ENCODE measurements at places on chromosomes 11 and 22.

- no peak for DNase-seq
Observed at GRCh38 chr11:12266943-12267342, 110.4 kb upstream of the PARVA start.

- DNase-seq: no peak
Observed at GRCh38 chr11:90775567-90776165, 552.8 kb upstream of the CHORDC1 start.

GRCh38 chr22:27719535-27720227 lies 81.9 kb downstream of the MN1 start:
- no peak for DNase-seq

- no peak for DNase-seq
Observed at GRCh38 chr11:115054570-115055538, 376.5 kb downstream of the NXPE2 start.

DNA sequence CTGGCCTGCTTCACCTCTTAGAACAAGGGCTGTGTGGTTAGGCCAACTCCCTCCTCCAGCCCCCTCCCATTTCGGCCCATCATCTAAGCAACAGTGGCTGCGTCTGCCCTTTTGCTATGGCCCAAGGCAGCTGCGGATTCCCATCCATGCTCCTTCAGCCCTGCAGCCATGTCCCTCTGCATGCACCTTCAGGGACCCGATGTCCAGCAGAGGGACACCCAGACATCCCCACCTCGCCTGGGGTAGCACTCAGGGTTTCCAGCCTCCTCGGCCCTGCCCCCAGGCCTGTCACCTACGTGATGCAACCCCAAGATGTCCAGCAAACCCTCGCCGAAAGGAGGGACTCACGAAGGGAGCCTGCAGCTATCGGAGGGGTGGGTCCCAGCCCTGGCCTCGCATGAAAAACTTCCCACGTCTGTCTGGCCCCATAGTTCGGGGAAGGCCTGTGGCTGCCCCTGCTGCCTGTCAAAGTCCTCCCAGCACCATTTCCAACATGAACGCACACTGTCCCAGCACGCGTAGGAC lies 194.4 kb downstream of the CTTN start:
- DNase-seq: no peak

DNA sequence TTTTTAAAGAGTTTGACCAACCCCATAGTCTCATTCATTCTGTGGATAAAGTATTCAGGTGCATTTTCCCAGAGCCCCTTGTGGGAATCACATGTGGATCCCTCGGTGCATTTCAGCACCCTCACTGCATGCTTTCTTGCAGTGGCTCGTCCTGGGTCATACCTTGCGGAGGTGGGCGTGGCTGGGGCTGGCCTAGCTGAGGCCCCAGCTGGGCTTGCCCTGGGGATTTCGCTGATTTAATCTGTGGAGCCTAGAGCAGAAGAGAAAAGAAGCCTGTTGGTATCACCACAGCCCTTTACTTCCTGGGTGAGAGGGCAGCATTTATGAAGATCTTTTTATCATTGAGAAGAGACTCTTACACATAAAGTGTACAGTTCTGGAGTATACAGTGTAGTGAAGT lies 53.1 kb downstream of the FBXO7 start:
- DNase-seq: peak; percentile 31

DNA sequence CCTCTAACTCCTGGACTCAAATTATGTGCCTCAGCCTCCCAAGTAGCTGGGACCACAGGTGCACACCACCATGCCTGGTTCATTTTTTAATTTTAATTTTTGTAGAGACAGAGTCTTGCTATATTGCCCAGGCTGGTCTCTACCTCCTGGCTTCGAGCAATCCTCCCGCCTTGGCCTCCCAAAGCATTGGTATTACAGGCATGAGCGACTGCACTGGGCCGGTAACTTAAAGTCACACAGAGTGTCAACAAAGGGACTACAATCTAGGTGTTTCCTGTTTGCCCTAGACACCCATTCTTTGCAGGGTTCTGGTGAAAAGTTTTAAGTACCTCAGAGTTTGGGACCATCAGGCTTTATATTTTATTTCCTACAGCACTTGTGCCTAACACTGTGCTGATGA lies 8.4 kb downstream of the UVRAG start:
- no peak for DNase-seq

GRCh38 chr11:72924568-72925190 lies 110.5 kb downstream of the ATG16L2 start:
- no peak for DNase-seq

DNA sequence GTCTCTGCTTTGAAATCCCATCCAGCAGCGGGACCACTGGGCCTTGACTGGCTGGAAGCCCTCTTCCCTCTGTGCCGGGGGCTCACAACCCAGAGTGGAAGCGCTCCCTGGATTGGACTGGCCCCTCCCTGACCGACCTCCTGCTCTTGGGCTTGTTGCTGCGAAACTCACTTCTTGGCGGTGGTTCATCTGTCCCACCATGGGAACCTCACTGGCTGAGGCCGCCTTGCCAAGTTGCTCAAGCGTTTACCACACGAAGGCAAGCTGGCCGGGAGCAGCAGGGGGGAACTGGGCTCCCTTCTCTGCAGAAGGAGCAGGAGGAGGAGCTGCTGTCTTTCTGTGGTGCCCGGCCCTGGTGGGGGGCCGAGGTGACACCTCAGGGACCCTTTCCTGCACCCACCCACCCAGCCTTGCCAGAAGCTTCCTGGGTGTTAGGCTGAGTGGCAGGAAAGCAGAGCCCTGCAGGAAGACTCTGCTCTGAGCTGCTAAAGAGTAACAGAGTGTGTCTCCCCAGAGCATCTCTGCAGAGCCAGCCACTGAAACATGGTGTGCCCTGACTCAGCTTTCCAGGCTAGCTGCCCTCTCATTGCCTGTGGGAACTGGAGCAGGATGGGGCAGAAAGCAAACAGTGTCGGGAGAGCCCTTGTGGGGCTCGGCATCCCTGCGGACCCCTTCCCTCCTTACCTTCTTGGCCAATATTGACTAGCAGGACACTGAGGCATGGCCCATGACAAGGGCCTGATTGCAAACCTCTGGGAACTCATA lies 88.5 kb upstream of the ALX4 start:
- no peak for DNase-seq

- DNase-seq: no peak
Observed at GRCh38 chr11:48169717-48170116, 46.9 kb upstream of the OR4B1 start.

DNA sequence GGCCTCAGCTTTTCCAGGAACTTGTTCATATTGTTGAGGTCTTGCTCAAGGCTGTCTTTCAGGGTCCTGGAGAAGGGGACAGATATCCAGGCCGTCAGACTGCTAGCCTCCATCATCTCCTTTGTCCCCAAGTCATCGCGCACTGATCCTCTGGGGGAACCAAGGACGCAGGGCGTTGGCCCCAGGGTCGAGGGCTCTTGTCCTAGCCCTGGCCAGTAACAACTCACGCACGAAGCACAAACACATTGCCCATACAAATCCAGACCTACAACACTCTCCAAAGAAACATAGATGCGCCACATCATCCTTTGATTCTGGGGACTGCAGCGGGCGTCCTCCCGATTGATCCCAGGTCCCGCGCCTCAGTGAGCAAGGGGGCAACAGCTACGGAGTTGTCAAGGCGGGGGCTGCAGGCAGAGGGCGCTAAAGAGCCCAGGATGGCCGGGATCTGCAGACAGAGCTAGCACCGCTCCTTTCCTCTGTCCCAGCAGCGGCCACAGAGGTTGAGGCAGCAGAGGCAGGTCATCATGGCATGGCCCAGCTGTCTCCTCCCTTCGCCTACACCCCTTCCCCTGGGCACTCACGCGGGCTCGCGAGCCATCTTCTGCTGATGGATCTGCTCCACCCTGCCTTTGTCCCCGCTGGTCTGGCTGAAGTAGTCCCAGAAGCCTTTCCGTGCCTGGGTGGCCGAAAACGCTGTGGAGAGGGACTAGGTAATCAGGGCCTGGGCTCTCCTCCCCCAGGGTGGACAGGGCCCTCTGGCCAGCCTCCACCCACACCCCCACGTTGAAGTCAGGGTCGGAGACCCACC lies 472 bp downstream of the APOA5 start:
- peak; percentile 87 for DNase-seq

- no peak for DNase-seq
Observed at GRCh38 chr22:23278883-23279675, 98.8 kb downstream of the BCR start.

- DNase-seq: peak; percentile 85
Observed at GRCh38 chr11:58579192-58580129, 598 bp downstream of the ZFP91 start.

DNA sequence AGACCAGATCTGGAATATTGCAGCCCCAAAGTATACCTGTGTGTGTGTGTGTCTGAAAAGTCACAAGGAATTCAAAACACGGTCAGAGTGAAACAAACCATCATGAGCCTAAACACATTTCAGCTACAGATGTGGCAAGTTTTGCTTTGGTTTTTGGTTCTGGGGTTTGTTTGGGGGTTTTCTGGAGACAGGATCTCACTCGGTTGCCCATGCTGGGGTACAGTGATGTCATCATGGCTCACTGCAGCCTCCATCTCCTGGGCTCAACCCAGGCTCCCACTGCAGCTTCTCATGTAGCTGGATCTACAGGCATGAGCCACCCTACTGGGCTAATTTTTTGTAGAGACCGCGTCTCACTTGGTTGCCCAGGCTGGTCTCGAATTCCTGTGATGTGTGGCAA lies 41.4 kb upstream of the PHF21A start:
- DNase-seq: no peak

GRCh38 chr11:42255906-42256305 lies 796.5 kb upstream of the LRRC4C start:
- DNase-seq: no peak

- no peak for DNase-seq
Observed at GRCh38 chr22:34886391-34886790, 179.6 kb upstream of the ISX start.

DNA sequence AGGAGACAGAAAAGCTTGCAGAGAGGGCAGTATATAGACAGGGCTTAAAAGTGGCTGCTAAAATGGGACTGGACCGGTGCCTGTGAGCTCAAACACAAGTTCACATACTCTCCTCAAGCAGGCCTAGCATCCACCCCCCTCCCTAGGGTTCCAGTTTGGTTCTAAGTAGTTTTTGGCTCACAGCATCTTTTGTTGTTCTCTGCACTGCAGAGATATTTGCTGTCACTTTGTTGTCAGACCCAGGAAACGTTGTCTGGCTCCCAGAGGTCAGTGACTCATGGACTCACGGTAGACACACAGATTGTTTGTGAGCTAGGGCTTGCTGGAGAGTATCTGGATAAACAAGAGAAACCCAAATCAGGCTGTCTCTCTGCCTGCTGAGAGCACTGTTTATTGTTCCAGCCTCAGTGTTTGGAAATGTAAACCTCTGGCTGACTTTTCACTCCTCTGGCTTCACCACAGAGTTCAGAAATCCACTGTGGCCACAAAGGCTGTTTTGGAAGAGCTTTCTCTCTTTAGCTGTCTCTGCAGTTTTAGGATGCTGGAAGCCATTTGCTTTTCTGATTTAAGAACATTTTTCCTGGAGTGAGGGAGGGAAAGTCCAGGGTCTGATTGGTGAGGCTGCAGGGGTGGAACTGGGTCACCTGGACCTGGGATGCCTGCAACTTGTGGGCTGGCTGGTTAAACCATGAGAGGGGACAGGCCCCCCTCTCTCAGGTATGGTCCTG lies 303.7 kb upstream of the PLET1 start:
- no peak for DNase-seq

DNA sequence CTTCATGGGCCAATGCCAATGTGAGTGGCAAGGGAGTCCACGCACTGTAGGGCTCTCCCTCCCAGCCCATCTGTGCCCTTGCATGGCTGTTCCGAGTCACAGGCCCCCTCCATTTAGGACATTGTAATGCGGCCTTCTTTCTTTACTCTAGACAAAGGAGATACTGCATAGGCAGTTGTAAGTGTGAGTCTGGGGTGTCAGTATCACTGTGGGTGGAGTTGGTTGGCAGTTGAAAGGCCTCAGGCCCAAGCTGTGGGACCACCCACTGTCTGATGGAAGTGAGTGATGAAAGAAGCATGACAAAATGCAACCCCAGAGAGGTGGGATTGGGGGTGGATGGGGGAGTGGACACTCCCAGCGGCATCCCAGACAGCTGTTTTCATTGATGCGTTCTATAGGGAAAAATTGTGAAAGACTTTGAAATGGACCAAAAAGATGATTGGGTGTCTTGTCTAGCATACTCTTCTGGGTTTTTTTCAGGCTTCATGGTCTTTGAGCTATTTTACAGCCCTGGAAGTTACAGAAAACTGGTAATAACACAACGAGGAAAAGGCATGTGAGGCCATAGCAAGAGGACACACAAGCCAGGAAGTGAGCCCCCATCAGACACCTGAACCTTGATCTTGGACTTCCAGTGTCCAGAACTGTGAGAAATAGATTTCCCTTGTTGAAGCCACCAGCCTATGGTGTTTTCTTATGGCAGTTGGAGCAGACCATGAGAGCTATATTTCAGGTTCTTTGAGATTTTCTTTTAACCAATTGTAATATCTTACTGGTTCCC lies 114.6 kb downstream of the NECTIN1 start:
- no peak for DNase-seq

GRCh38 chr11:12890476-12890875 lies 118.6 kb upstream of the RASSF10 start:
- no peak for DNase-seq

- no peak for DNase-seq
Observed at GRCh38 chr11:94379613-94380012, 21.6 kb downstream of the GPR83 start.

DNA sequence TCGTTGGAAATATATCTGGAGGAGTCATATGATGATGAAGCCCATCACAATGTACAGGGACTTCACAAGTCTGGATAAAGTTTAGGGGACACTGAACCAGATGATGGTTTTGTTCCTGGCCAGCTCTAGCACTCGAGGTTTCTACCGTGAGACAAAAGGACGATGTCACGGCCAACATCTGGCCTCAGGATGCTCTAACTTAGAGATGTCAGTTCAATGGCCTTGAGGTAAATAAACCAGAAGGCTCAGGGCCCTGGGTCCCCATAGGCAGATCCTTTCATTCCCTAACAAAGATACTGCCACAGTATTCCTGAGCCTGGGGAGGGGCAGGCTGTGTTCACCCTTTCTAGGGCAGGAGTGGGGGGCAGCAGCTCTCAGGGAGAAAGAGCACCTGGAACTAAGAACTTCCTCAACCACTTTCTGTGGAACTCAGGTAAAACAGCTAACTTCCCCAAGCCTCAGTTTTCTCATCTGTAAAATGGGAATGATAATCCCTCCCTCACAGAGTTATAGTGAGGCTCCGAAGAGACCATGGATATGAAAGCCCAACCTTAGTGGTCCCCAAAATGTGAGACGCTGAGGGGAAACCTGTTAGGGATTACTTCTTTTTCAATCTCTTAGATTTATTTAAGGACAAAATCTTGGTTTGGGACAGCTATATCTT lies 18.3 kb downstream of the MS4A10 start:
- DNase-seq: no peak

Measured in BE2C (cell line).